Skeletal muscle cell (primary cell): ENCODE measurements at places on chromosomes 1 and 21.

DNA sequence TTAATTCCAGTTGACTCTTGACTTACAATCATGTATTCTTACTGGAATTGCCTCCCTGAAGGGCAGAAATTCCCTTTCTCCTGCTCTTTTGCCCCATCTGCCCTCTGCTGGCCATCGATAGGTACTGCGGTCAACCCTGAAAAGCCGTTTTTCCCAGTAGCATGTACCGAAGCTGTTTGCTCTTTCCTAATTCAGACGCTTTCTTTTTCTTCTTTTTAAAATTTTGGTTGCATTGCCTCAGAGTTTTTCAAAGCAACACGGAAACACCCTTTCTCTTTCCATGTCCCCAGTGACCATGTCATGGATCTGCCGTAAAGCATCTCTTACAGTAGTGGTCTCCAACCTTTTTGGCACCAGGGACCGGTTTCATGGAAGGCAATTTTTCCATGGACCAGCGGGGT lies 164.2 kb upstream of the C1orf21 start:
- no peak for DNase-seq

GRCh38 chr1:184425449-184426277 lies 38.8 kb downstream of the C1orf21 start:
- DNase-seq, result no peak

DNA sequence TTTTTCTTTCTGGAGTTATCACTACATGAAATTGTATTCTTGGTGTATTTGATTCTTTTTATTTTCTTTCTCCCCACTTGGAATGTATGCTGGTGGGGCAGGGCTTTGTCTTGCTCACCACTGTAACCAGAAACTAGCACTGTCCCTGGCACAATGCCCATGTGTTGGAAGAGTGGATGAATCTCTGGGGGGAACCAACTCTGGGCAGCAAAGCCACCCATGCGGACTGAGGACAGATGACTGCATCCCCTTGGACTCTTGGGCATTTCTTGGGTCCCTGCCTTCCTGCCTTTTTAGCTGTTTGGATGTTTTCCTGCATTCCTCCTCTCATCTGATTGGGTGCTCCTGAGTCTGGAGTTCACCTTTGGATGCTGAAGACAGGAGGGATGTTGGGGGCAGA lies 6.1 kb downstream of the CYP4B1 start:
- DNase-seq, result no peak

DNA sequence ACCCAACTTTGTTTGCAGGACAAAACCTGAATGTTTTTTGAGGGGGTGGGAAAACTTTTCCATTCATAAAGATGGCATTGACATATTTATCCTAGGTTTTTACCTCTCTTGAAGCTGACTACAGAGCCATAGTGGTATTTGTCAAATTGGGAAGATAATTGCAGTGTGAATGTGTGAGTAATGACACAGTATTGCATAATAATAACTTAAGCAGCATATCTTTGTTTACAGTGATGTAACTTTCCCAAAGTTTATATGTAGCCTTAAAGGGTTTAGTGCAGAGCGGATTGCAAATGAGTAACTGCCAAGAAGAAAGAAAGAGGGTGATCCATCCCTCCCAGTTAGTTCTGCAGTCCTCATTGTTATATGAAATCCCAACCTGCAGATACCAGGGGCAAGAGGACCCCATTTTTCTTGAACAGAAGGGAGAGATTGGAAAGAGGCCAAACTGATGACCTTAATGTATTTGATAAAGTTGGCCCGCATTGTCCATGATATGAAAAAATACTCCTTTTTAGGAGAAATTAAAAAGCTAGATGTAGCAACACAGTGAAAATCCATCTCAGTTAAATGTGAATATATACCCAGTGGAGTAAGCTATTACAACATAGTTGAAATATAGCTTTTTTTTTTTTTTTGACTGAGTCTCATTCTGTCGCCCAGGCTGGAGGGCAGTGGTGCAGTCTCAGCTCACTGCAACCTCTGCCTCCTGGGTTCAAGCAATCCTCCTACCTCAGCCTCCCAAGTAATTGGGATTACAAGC lies 23.7 kb upstream of the NFIA start:
- no peak for DNase-seq

GRCh38 chr1:11982010-11982392 lies 1.8 kb downstream of the MFN2 start:
- DNase-seq, result no peak

DNA sequence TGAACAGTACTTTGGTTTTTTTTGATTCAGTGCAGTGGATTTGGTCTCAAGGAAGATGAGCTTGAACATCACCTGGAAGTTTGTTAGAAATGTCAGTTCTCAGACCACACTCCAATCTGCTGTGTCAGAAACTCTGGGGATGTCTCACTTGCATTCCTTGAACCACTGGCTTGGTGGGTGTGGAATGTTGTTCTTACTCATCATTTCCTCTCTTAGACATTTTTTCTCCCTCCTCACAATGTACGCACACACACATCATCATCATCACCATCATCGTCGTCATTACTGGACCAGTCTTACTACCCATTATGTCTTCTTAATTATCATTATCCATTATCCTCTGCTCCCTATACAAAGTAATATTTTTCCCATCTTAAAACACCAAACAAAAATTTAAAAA lies 91.9 kb upstream of the KCNK2 start:
- DNase-seq, result peak; percentile 95

GRCh38 chr1:42950116-42950481 lies 8.6 kb downstream of the SLC2A1 start:
- DNase-seq, result no peak

- DNase-seq, result no peak
These were observed 2.3 kb downstream of the EDN2 start for GRCh38 chr1:41482001-41482765.

GRCh38 chr1:117820694-117821381 lies 108.6 kb downstream of the GDAP2 start:
- DNase-seq, result no peak

DNA sequence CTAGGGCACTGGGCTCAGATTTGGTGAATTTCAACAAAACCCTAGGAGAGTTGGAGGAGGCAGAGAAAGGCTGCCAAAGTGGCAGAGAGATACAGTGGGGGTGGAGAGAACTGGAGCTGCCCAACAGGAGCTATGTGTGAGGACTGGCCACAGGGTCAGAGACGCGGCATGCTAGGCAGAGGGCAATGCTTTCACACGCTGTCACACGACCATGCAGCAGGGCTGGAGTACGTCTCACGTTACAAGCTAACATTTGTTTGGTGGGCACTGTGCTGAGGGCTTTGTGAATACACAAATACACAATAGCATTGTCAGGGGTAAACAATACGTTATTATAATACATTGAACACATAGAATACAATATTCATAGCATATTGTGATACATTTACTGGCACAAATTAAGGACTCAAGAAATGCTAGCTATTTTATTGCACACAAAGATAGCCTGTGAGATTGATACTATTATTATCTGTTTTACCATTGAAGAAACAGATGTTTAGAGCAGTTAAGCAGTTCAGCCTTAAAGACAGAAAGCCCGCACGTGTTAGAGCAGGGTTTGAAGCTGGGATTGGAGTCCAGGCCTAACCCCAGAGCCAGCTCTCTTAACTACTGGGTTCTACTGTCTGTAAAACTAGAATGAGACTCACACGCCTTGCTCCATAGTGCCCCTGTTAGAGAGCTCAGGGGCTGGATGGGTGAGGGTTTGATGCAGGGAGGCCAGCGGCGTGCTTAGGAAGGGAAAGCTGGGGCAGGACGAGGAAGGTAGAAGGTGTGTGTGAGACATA lies 4.5 kb downstream of the RAB7B start:
- no peak for DNase-seq

DNA sequence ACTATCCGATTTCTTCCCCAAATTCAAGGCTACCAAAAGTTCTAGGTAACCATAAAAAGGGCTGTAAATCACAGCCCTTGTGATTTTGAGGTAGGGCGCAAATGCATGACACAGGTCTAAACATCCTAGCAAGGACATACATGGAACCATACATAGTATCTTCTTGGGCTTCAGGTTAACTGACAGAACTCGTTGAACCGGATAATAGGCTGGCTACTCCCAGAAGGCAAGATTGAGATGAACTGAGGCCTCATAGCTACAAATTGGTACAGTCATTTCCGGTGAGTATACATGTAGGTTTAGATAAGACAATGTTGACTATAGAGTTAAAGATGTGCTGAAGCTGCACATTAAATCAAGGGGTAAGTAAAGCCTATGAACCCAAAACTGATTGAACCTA lies 27.3 kb upstream of the TP53BP2 start:
- DNase-seq, result no peak

GRCh38 chr1:203692565-203693470 lies 66.2 kb downstream of the ATP2B4 start:
- peak; percentile 93 for DNase-seq

- no peak for DNase-seq
These were observed 2.0 kb downstream of the LRRC41 start for GRCh38 chr1:46301406-46301807.

DNA sequence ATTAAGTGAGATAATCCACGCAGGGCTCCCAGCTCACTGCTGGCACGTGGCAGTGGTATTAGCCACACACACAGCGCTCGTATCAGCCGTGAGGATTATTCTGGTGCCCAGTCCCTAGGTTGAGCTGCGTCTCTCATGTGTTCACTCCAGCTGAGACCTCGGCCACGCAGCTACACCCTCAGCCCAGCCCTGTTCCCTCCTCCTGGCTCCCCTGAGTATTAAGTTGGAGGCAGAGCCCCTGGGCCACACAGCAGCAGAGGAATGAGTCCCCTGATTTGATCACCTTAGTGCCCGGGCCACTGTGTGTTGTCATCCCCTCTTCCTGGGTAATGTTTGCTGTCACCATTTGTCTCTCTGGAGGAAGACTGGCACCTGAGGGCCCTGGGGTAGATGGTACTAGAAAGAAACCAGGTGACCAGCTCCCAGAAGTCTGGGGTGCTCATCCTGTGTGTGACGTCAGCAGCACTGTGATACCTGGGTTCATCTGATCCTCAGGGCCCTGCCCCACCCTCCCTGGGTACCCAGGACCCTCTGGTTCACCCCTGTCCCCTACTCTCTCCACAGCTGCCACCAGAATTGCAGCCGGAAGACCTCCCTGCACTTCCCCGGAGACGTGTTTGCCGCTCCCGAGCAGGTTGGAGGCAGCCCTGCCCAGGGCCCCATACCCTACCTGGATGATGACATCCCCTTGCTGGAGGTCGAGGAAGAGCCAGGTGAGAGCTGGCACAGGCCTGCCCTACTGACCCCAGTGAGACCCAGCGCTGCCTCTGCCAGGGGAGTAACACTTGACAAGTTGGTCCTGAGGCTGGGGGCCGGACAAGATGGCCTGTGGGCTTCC lies 40.1 kb downstream of the DISP3 start:
- DNase-seq, result no peak

DNA sequence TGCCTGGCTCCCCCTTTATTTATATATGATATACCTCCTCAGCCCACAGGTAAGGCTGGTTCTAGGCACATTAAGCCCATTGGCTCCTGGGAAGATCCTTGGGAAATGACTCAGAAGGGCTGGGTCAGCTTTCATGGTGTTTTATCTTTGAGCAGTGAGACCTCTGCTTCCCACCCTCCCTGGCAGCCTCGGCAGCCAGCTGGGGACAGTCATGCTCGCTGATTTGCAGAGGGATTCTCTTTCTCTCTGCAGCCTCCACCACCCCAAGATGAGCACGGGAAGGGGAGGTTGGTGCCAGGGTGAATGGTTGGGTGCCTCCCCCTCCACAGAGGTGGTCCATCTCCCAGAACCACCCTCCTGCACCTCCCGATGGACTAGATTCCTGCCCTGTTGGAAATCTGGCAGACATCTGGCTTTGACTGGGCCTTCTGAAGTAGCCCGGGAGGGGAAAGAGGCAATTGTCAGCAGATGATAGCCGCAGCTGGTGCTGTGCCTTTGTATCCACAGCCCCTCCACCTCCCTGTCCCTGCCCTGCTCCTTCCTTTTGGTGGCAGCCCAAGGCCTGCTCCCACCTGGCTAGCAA lies 24.6 kb downstream of the IER5 start:
- DNase-seq, result no peak

DNA sequence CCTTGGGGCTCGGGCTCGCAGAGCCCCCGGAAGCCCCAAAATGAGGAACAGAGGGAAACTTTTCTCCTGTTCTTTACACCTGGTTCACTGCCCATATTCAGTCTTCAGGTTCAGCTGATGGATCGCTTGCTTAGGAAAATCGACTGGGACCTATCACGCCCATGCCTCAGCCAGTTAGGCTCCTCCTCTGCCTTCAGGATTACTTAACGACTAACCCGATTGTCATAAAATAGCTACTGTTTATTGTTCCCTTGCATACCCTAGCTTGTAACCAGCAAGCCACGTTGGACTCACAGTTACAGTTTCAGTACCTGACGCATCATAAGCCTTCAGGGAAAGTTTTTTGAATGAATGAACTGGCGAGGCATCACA lies 692 bp downstream of the TARDBP start:
- no peak for DNase-seq

- no peak for DNase-seq
These were observed 51.2 kb downstream of the BEND5 start for GRCh38 chr1:48725341-48726046.

- no peak for DNase-seq
These were observed 83.1 kb upstream of the IRF2BP2 start for GRCh38 chr1:234692966-234693580.

- DNase-seq, result no peak
These were observed 262.0 kb downstream of the NUF2 start for GRCh38 chr1:163583661-163584181.

GRCh38 chr1:116514708-116515525 lies 55.9 kb downstream of the CD58 start:
- no peak for DNase-seq

GRCh38 chr1:3211582-3212375 lies 142.8 kb downstream of the PRDM16 start:
- no peak for DNase-seq

DNA sequence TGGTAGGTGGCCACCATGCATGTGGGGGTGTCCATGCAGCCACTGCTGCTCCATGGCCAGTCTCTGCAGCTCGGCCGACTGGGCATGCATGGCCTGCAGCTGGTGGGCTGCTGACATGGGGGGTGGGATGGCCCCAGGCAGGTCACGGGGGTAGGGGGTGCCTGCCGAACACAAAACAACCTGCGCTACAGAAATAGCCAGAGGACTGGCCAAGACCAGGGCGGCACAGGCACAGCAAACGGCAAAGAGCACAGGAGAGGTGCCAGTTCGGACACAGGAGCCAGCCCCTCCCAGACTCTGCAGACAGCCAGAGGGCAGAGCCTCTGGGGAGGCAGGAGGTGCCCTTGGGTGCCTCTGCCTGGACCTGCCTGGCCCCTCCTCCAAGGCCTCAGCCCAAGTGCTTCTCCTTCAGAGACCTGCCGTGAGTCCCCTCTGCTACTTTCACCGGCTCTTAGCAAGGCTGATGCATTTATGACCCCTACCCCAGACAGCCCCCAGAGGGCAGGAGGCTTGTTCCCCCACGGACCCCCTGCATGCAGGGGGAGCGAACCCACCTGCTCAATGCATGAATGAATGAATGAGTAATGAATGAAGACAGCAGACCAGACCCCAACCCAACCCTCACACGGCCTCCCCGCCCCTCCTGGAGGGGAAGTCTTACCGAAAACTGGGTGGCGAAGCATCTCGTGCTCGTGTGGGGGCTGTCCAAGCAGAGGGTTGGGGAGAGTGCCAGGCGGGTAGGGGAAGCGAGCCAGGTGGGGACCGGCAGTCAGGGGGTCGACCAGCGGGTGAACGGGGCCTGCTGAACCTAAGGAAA lies 37.7 kb downstream of the SLC45A1 start:
- no peak for DNase-seq

- no peak for DNase-seq
These were observed 35.8 kb upstream of the CD34 start for GRCh38 chr1:207946756-207947155.
